Right kidney (tissue), 9 donors: ENCODE measurements at places on chromosomes 1 and 21.
A peak's percentile ranks its signal among the peaks of the same experiment; 100 is the strongest.

GRCh38 chr1:219753914-219754313, 141.0 kb upstream of the ZC3H11B start:
- no peak for DNase-seq

DNA sequence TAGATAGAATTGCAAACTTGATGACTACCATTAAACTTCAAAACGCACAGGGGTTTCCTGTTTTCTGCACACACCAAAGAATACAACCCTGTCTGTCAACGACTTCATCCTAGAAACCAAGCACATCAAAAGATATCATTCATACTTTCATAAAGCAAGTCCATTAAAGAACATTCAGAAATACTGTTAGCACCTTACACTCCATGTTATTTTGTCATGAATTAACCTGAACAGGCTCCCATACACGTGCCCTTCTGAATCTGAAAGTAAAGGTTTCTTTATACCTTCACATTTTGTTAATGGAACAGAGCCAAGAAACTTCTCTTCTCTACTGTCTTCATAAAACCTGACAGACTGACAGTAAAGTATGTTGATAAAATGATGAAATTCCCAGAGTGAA, 46.1 kb downstream of the PUM1 start:
- no peak for DNase-seq

DNA sequence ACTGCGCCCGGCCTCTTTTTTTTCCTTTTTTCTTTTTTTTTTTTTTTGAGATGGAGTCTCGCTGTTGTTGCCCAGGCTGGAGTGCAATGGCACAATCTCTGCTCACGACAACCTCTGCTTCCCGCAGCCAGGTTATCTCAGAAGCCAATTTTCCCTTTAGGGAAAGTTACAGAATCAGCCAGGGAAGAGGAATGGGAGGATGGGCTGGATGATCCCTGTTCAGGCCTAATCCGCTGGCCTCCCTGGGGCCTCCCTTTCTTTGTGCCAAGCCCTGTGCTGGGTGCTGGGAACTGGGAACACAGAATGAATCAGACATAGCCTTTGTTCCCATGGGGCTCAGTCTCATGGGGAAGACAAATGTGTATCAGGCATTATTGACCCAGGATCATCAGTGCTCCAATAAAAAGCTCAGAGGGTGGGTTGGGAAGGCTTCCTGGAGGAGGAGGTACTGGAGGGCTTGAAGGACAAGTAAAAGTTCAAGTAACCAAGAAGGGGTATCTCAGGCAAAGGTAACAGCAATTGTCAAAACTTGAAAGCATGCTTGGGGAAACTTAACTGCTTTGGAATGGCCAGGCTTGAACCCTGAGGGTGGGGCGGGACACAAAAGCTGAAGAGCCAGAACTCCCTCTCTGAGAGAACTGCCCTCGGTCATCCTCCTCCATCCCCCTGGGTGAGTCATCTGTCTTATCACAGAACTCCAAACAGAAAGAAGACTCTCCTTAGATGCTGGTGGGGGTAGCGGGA, 14.3 kb downstream of the ECHDC2 start:
- DNase-seq, result no peak

- no peak for DNase-seq
These were observed 3.2 kb downstream of the RCAN3 start for GRCh38 chr1:24505816-24506215.

GRCh38 chr1:40802078-40802741, 18.6 kb downstream of the KCNQ4 start:
- DNase-seq, result peak; percentile 65

- DNase-seq, result peak; percentile 71
These were observed 28.3 kb downstream of the EIF2D start for GRCh38 chr1:206583707-206584648.

DNA sequence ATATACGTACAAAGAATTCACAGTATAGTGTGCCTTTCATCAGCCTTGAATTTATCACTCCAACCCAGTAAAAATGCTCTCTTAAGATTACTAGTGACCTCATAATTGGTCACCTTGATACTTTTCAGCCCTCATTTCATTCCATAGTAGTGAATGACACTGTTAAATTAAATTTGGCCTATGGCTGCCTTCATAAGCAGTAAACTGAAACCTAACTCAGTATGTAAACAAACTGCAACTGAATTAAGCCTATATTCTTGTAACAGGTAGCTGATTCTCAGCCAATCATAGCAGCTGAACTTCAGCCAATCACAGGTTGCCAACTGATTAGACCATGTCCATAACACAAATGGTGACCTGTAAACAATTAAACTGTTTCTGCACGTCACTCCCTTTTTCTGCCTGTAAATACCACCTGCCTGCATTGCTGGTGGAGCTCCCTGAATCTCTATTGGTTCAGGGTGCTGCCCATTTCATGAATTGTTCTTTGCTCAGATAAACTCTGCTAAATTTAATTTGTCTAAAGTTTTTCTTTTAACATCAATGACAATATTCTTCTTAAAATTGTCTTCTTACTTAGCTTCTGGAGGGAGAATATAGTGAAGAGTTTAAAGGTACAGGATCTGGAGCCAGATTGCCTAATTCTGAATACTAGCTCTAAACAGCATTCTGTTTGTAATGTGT, 24.0 kb upstream of the CAMSAP2 start:
- DNase-seq, result no peak

- DNase-seq, result no peak
These were observed 5.4 kb downstream of the TRIM62 start for GRCh38 chr1:33176362-33176850.

DNA sequence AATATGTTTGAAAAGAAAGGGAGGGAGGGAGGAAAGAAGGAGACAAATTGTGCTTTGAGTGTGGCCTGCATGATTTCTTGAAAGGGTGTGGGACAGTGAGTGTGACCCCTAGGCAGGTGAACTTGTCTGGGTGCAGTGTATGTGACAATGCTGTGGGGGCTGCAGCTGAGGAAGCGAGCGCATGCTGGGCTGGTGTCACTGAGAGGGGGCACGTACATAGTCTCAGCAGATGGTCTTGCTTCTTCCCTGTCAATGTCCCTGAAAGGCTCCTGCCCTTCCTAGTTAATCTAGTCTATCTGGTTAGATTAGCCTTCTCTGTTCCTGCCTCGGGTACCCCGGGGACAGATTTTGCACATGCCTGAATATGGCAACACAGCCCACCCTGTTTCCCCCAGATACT, 9.8 kb downstream of the FAAH start:
- no peak for DNase-seq

- no peak for DNase-seq
These were observed 66.7 kb downstream of the CCDC30 start for GRCh38 chr1:42529724-42530181.
